ENCODE measurements at places on chromosomes 3 and 15. TPM values are rescaled to one million over a fixed set of nuclear protein-coding genes. Genes with fewer than 3 reads are reported as not detected.

DNA sequence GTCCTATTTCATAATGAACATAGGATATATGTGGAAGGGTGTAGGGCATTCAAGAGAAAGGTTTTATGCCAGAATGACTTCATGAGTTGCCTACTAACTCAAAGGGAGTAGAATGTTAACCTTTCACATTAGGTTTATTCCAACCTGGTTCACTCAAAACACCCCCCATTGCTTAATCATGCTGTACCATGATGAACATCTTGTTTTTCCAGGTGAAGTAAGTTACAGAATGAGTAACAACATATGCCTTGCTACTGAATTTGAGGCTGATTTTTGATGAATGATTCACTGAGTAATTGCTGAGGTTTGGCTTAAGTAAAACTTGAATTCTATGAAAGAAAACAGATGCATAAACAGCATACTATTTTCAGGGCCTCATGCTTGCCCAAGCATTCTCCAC is 5.9 kb upstream of the CLDN16 start:
- no peak for DNase-seq

DNA sequence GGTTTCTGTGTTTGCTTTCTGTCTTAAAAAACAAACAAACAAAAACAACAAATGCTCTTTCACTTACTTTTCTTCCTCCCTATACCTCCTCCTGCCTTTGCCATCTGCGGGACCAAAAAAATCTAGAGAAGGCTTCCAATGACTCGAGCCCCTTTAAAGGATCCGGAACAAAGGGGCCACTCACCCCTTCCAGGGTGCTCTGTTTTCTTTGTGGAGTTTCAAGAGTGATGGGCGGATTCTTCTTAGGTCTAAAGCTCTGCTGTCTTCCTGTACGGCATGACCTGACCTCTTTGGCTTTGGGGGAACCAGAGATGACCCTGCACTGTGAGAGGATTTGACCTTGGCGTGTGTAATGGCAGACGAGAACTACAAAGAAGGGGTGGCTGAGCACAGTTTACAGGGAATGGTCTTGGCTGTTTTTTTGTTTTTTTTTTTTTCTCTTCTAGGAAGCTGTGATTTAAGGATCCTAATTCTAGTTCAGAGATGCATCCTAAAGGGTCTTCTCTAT is 2.2 kb upstream of the MUC20 start:
- DNase-seq: no peak

GRCh38 chr3:56694867-56695683 is 12.0 kb upstream of the TASOR start:
- DNase-seq: no peak

DNA sequence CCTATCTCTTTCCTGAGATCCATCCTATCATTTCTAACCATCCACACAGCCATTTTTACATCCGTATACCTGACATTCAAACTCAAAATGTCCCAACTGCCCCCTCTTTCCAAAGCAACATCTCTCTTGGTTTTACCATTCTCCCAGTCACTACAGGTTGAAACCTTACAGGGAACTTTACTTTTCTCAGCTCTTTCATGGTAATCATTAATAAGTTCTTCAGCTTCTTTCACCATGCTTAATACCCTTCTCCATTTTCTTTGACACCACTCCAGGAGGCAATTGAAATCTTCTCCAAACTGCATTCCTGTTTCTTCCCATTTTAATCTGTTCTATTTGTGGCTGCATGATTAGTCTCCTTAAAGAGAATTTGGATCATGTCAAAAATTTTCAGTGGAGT is 352.5 kb downstream of the GAP43 start:
- DNase-seq: no peak

GRCh38 chr15:60939389-60939788 is 289.7 kb downstream of the RORA start:
- DNase-seq: no peak

- no peak for DNase-seq
Observed at GRCh38 chr3:155989536-155989935, 119.1 kb downstream of the GMPS start.

GRCh38 chr15:41940441-41940857 is 31.9 kb downstream of the EHD4 start:
- peak; percentile 35 for DNase-seq

DNA sequence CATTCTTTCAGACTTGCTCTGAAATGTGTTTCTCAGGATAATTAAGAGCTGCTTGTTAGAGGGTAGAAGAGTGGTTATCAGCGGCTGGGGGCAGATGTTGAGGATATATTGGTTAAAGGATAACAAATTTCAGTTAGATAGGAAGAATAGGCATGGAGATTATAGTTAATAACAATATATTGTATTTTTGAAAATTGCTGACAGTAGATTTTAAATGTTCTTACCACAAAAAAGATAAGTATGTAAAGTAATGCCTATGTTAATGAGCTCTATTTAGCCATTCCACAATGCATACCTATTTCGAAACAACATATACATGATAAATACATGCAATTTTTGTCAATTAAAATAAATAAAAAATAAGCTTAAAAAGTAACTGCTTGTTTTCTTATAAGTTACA is 123.3 kb downstream of the SERPINI1 start:
- DNase-seq: no peak

DNA sequence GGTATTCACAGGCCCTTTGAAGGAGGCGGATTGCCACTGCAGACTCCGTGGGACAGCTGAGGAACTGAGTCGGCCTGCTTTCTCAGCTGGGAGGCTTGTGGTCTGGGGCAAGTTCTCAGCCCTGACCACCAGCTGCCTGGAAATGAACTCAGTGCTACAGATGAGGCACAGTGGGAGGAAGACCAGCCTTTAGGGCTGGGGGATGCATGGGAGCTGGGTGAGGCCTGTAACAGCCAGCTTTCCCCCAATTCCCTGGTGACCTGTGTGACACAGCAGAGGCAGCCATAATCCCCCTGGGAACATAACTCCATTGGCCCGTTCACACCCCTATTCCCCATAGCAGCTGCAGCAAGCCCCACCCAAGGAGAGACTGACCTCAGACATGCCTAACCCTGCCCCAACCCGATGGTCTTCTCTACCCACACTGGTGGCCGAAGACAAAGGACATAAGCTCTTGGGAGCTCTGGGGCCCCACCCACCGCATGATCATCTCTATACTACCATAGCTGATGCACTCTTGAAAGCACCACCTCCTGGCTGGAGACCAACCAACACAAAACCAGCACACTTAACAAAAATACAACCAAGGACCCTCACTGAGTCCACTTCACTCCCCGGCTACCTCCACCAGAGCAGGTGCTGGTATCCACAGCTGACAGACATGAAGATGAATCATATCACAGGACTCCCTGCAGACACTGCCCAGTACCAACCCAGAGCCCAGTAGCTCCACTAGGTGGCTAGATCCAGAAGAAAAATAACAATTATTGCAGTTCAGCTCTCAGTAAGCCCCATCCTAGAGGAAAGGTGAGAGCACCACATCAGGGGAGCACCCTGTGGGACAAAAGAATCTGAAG is 24.9 kb downstream of the ZMAT3 start:
- DNase-seq: no peak

KNG1 gene
- total RNA-seq: 0.43 TPM

TLR9 gene
- 0.32 TPM for total RNA-seq

DRD3 gene
- not detected for total RNA-seq

KCNAB1 gene
- total RNA-seq: 3.0 TPM

SLCO2A1 gene
- 8.3 TPM for total RNA-seq

TMIE gene
- 1.00 TPM for total RNA-seq

SLC28A1 gene
- total RNA-seq: 0.46 TPM
